ELF-1 (cell line): ENCODE measurements at places on chromosomes 16 and 17.

DNA sequence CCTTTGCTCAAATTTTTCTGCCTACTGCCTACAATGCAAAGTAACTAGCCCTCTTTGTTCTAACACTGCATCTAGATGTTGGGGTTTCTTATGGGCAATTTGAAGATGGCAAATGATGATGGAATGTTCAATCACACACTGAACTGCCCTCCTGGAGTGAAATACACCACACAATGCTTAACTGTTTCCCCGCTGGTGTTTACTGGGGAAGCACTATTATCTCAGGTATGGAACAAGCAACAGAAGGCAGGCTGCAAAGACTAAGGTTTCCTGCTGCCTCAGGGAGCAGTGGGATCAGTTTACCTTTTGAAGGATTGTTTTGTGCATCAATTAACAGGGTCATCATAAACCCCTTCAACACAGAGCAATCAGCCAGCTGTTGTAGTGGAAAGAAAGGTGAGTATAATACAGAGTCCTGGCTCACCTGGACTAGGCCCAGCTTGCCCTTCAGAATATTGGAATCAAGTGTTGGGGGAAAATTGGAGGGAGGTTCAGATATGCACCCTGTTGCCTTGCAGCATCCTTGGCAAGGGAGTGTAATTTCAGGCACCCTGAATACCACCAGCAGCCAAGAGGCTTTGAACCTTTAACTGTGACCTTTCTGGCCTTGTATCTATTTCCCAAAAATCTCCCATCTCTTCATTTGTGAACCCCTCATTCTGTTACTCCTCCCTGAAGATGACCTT, 105.4 kb upstream of the CDH11 start:
- DNase-seq: peak; percentile 16

GRCh38 chr16:84729716-84730320, 30.0 kb downstream of the USP10 start:
- DNase-seq: no peak

DNA sequence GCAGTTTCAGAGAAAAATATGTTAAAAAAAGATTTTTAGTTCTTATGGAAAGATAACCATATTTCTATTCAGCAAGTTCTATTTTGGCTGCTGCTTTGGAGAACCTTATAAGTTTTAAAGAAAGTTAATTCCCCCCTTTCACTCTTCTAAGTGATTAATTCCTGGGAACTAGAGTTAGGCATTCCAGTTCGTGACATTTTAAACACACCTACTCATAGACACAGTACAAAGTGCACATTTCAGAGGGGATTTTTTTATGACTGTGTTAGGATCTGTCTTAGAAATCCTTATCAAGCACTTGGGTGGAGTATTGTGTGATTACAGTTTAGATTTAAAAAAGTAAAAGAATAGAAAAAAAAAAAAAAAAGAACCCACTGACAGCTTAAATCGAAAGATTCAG, 3.5 kb upstream of the CDH11 start:
- DNase-seq: no peak

- DNase-seq: peak; percentile 76
Observed at GRCh38 chr17:39197380-39198185, at the start of gene CACNB1. Gene CACNB1 (minus strand): TSS chr17:39197669. CDS start chr17:39197495, 174 bp downstream.

- peak; percentile 37 for DNase-seq
Observed at GRCh38 chr16:47965439-47965838, 190.4 kb downstream of the ABCC12 start.

- no peak for DNase-seq
Observed at GRCh38 chr16:76194616-76195015, 82.6 kb upstream of the CNTNAP4 start.

- DNase-seq: no peak
Observed at GRCh38 chr16:69013991-69014390, 91.5 kb upstream of the HAS3 start.

- no peak for DNase-seq
Observed at GRCh38 chr16:12704492-12705111, 99.1 kb downstream of the CPPED1 start.

DNA sequence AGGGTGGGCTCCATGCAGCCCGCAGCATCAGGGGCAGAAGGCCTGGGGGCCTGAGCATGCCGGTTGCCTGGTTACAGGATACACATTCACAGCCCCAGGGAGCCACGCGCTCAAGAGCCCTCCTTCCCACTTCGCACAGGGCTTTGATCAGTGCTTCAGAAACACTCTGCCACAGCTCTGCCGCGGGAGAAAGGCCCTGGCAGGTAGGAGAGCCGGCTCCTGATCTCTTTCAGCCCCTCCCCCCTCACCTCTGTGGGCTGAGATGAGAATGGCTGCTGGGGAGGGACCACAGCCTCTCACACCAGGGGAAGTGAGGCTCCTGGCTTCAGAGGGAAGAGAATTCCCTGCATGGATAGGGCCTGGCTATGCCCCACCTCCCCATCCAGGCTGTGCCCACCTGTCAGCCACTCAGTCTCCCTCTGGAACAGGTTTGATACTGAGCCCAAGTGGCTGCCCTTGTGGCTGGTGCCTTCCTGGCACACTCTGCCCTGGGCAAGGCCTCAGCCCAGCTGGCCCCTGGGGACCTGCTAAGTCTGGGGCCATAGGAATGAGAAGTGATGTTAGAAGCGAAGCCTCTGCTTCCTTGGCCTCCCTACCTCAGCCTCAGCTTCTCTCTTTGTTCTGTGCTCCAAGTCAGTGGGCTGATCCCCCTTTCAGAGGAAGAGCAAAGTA, 8.6 kb downstream of the DOK4 start:
- peak; percentile 31 for DNase-seq

DNA sequence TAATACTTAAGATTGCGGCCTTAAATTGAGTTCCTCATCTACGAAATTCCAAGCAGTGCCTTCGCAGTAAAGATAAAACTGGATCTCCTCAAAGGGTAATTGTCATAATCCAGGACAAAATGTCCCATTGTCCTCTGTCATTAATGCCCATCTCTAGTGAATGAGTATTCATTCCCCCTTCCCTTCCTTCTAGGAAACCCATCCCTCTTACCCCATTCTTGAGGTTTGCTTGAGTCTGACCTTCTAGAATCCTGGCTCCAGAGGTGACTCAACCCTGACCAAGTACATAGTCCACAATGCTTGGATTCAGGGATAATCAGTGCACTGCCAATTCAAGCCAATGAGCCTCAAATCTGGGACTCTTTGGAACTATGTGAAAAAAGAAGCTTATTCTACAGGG, 47.0 kb upstream of the MAF start:
- no peak for DNase-seq

- DNase-seq: peak; percentile 72
Observed at GRCh38 chr17:55845385-55845784, 94.5 kb downstream of the PCTP start.

- no peak for DNase-seq
Observed at GRCh38 chr16:46751381-46751780, 3.2 kb upstream of the MYLK3 start.

- DNase-seq: no peak
Observed at GRCh38 chr17:31609331-31609730, 217.9 kb downstream of the RAB11FIP4 start.

GRCh38 chr16:10616756-10617640, 36.6 kb upstream of the EMP2 start:
- peak; percentile 85 for DNase-seq

GRCh38 chr16:27920391-27920891, 143.1 kb downstream of the GSG1L start:
- peak; percentile 83 for DNase-seq

GRCh38 chr17:76136276-76137000, 4.6 kb downstream of the FOXJ1 start:
- peak; percentile 64 for DNase-seq

DNA sequence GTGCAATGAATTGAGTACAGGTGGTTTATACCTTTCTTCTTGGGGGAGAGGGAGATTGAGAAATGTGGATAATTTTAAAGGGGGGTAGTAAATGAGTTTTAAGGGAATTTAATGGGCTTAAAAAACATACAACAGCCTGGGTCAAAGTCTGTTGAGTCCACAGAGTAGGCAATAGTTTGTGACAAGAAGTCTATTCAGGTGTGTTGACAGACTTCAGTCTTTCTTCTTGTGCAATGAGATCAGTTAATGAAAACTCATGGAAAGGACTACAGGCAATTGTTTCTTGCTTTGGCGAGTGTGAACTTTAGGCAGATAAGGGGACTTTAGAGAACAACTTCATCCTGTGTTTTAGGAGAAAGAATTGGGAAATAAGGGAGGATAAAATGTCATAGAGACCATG, 507.8 kb upstream of the CA10 start:
- DNase-seq: no peak

- no peak for DNase-seq
Observed at GRCh38 chr17:13003454-13003851, 14.4 kb downstream of the ELAC2 start.

DNA sequence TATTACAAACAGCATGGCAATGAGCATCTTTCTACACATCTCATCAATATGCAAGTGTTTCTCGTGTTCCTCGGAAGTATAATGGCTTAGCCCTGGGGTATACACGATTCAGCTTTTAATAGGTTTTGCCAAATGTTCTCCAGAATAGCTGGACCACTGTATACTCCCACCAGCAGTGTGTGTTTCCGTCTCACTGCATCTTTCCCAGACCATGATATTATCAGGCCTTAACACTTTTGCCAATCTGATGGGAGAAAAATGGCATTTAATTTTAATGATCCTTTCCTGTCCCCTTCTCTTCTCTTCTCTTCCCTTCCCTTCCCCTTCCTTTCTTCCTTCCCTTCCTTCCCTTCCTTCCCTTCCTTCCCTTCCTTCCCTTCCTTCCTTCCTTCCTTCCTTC, 30.8 kb downstream of the PRKCB start:
- no peak for DNase-seq

DNA sequence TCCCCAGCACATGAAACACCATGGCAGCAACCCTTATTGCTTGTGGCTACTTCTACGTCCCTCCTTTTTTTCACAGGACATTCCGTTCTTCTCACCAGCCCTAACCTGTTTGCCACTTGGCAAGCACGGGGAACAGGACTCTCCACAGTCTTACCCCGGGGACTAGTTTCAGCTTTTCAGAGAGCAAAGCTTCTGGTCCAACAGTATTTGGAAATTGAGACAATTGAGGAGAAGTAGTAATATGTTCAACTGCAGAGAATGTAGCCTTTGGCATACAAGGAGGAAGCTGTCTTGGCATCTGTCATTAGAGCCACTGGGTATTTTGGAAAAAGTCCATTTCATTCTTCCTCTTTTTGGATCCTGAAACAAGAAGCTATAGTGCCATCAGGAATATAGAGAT, 65.7 kb downstream of the MAP2K6 start:
- no peak for DNase-seq

- no peak for DNase-seq
Observed at GRCh38 chr16:3645108-3645503, 9.4 kb upstream of the DNASE1 start.

GRCh38 chr16:14961405-14962186, 13.2 kb upstream of the PDXDC1 start:
- no peak for DNase-seq

DNA sequence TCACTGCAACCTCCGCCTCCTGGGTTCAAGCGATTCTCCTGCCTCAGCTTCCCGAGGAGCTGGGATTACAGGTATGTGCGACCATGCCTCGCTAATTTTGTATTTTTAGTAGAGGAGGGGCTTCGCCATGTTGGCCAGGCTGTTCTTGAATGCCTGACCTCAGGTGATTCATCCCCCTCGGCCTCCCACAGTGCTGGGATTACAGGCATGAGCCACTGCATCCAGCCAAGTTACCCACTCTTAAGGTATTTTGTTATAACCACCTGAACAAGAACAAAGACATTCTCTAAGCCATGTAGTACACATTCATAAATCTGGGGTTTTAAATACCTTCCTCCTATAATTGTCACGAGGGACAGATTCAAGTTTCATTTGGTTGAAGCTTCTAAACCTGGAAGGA, 12.3 kb upstream of the TMEM170A start:
- no peak for DNase-seq

- no peak for DNase-seq
Observed at GRCh38 chr16:75462806-75463205, 1.7 kb downstream of the TMEM170A start.

DNA sequence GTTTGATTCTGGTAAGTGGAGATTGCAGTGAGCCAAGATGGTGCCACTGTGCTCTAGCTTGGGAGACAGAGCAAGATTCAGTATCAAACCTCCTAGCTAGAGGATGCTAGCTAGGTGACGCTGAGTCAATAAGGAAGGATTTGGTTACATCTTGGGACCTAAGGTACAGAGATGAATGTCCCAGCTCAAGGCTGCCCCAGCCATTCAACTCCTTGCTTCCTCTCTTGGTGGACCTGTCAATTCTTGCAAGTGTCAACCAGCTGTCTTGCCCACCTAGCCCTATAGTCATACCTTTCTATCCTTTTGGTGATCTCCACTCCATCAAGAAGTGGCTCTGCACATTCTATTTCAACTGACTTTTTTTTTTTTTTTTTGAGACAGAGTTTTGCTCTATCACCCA, 1.4 kb upstream of the MILR1 start:
- DNase-seq: no peak

DNA sequence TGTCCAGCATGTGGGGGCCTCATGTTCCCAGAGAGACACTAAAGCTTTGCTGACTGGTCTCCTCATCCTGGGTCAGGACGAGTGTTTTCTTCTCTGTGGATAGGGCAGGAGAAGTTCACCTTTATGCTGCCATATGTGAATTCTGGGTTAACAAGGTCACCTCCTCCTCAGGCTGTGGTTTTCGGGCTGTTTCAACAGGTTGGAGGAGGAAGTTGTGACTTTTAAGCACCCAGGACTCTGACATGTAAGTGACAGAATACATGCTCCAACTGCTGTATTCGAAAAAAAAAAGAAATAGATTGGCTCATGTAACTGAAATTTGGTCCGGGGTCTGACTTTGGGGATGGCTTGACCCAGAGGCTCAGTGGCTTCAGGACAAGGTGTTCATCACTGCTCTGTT, 54.2 kb downstream of the SNX20 start:
- no peak for DNase-seq

- DNase-seq: no peak
Observed at GRCh38 chr16:21638573-21638975, 13.8 kb downstream of the IGSF6 start.

DNA sequence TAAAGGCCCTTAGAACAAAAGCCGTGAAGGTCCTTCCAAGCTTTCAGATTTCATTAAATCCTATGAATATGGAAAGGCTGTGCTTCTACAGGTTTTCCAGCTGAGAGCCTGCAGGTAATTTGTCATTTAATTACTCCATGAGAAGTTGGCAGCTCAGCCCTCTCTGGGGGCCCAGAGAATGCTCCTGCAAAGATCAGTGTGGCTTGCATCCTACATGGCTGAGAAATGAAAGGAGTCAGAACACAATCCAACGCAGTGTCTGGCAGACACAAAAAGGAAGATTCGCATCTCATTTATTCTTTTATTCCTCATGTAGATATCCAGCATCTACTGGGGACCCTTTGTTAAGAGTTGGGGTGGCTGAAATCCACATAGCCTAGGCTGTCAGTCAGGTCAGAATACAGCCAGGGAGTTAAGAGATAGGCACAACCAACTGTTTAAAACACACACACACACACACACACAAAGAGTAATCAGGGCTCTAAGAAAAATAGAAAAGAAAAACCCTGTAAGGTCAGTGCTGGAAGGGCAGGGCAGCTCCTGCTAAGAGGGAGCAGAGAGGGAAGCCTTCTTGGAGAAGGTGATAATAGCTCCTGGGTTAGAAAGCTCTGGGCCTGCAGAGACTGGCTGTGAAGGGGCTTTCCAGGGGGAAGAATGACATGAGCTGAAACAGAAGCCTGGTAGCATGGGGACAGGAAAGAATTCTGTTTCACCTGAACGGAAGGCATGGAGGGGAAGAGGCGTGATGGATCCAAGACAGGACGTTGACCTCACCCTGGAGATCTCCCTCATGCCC, 46.9 kb upstream of the WSCD1 start:
- DNase-seq: no peak
